H4 (cell line): ENCODE measurements at places on chromosomes 4 and X.

DNA sequence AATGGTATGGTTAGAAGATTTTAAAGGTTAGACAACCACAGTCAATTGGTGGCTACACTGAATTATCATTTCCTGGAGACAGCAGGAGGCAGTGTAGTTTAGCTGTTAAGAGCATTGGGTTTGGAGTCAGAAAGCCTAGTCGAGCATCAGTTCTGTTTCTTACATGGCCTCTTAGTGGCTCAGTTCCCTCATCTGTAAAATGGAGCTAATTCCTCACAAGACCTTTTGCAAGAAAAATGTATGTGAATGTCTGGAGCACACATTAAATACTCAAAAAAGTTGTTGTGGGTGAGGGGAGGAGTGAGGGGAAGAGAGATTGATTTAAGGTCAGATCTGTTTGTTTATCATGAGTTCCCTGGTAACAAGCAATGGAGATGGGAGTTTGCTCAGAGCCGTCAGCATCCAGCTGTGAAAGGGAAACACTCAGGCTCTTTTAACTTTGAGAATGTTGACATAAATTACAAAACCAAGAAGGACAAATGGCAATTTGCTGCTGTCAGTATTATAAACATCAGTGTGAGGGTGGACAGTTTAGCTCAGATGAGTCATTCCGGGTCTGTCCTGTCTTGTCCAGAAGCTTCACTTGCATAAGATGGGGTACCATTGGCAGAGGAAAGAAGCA is 98.2 kb upstream of the PGRMC2 start:
- DNase-seq, result peak; percentile 68

- peak; percentile 1 for DNase-seq
Observed at GRCh38 chrX:47169726-47170515, 23.7 kb upstream of the UBA1 start.

GRCh38 chr4:1168191-1169101 is 3.9 kb downstream of the SPON2 start:
- DNase-seq, result no peak

DNA sequence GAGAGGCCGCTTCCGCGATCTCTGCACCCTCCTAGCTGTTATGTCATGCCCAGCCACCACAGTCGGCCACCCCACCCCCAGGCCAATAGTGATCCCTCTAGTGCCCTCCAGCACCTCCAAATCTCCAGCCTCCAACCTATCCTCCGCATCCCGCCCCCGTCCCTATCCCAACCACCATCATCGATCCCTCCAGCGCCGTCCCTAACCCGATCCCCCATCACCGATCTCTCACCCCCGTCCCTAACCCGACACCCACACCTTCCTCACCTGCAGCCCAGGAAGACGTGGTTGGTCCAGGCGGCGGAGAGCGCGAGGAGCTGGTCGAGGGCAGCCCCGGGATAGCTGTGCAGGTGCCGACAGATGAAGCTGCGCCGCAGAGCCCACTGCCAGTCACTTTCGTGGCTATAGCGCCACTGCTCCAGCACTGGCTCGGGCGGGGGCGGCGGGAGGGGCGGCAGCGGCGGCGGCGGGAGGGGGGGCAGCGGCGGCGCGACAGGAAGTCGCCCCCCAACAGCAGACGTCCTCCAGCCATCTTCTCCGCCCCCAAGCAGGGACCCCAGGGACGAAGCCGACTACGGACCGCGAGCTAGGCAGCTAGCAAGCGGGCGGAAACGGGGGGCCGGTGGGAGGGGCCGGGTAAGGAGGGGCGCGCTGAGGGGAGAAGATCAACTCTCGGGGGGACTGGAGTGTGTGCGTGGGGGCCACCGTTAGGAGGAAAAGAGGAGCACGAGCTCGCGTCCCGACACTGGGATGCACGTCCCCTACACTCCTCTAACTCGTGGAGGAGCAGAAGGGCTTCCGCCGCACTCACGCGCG is 552 bp downstream of the NKRF start:
- DNase-seq, result no peak

DNA sequence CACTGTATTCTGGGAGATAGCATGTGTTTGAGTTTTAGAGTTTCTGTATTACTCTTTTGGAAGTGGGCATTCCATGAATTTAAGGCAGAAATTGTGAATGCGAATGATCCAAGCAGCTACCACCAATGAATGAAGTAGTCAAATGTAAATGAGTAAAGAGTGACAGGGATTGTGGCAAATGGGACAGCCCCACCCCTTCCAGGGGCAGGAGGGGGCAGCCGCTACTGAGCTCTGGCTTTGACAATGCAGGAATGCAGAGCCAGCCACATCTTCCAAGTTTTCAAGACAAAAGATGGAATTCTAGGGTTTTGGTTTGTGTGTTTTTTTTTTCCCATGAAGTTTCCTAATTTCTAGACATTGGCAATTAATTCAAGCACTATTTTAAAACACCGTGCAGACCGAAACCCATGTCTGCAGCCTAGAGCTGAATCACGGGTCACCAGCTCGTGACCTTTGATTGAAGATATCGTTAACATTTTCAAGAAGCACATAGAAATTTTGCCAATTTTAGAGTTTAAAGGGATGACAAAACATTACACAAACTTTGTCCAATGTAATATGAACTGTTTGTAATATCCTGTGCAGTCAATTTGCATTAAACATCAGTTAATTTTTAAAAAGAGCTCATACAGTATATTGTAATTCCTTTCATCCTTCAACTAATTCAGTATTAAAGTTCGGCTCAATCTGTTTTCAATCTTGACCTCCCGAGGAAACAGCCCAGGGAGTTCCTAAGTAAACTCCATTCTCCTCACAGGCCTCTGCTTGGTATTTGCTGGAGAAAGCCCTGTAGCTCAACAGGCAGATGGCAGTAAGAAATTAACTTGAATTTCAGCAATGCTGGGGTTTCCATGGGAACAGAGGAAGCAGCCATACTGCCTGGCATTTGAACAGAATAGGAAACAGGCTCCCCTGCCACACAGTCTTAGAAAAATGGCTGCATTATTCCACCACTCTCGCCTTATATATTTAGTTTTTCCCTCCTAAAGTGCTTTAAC is 83.4 kb downstream of the UCHL1 start:
- DNase-seq, result peak; percentile 45

DNA sequence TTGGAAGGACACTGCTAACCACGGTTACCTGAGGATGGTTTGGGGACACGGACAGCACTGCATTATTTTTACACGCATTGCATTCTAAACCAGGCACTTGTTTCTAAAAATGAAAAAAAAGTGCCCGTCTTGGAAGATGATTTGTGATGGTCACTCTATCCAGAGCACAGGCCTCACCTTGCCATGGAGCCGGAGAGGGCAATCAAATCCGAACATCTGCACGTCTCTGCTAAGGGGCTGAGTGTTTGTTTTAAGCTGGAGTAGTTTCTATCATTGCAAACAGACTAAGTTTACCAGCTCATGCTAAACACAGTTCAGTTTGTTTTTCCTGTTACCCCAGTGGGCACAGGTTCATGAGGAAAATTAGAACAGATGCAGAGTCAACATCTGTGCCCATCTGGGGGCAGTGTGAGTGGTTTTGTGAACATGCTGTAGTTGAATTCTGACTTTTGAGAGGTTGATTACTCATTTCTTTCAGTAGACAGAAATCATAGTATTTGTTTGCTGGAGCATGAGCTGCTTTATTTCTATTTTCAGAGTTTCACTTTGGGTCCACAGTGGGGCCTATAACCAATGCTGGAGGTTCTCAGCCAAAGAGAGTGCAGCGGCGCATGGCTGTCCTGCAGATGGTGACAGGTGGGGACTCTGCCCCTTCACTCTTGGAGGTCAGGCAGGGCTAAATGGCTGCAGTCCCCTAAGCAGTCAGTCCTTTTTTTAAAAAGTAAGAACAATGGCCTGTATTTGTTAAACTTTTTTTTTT is 65.4 kb upstream of the ENPP6 start:
- DNase-seq, result no peak

DNA sequence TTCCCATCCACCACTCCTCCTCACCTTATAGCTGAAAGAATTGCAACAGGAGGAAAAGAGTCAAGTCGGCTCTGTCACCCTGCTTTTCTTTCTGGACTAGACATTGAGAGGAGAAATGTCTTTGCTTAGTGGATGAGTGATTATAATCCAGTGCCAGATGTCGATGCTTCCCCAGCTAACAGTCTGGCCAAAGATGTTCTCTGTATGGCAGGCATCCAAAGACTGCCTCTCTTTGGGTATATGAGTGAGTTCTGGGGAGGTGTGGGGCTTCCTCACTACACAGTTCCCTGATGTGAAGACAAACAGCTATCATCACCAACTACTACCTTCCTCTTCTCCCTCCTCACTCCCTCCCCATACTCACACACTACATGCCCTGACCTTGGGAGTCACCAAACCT is 90.9 kb downstream of the COMMD8 start:
- DNase-seq, result no peak

- no peak for DNase-seq
Observed at GRCh38 chr4:164616961-164617360, 137.0 kb upstream of the SMIM31 start.

DNA sequence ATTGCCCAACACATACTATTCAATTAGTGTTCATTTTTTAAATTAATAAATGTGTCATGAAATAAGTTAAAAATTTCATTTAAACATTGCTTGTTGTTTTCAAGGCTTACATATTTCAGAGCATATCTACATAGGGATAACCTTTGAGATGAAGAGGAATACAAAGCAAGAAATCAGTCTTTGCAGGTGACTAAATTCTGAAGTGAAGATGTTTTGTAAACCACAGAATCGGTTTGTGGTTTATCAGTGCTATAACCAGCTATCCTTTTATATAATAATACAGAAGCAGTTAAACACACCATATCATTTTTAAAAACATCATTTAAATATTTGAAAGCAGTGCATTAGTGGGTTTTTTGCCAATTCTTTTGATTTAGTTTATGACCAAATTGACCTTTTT is 26.9 kb downstream of the FAM241A start:
- no peak for DNase-seq

DNA sequence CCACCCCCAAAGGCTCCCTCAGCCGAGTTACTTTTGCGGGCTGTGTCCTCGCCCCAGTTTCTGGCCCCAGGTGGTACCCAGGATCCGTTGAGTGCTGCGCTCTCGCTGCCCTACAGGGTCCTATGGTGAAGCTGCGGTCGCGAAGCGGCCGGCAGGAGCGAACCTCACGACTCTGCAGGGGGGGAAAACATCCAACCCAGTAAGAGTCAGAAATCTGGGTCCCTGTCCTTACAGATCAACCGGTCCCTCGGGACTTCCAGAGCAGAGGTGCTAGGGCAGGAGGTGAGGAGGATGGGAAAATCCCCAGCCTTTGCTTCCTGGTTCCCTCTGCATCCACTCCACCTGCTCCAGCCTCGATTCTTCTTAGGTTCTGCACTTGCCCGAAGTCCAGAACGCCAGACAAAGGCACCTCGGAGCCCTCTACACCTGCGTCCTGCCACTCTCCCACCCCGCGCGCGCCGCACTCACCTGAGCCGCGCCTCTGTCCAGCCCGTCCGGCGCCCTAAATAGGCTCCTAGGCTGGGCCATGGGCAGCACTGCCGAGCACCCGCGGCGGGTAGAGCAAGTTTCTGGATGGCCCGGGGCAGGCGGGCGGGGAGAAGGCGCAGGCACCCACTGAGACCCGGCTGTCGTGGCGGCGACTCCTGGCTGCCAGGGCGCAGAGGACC is at the start of gene HS3ST1:
TSS of gene HS3ST1 (minus strand) at position 664 of the 668 bp plus-strand sequence. CDS start 28,889 bp downstream, outside the sequence.
- no peak for DNase-seq

DNA sequence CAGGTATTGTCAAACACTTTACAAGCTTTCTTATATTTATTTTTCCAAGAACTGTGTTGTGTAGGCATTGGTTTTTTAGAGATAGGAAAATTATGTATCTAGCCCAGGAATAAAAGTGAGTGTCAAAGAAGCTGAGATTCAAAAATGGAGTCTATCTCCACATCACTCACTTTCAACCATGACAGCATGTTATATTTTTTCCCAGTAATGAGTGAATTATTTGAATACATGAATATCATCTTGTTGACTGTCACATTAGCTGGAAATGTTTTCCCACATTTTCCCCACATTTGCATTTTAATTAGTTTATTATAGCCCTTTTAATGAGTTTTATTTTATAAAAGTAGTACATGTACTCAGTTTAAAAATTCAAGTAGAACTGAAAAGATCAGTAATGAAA is 693.7 kb downstream of the PCDH18 start:
- DNase-seq, result no peak

DNA sequence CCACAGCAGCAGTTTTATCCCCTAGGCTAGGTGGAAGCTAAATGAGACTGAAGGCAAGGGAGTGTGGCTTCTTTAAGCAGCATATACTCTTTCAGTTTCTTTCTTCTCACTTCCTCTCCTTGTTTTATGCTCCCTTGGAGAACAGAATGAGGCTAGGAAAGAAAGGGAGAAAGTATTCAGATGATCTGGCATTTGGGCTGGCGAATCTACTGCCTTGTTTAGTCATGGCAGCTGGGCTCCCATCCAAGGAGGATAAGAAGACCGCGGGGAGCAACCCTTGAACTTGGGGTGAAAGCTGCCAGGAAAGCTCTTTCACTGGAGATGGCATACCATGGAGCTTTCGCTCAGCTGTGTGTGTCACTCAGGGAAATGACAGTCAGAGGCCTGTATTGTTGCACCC is 72.1 kb downstream of the ARHGEF38 start:
- peak; percentile 53 for DNase-seq

DNA sequence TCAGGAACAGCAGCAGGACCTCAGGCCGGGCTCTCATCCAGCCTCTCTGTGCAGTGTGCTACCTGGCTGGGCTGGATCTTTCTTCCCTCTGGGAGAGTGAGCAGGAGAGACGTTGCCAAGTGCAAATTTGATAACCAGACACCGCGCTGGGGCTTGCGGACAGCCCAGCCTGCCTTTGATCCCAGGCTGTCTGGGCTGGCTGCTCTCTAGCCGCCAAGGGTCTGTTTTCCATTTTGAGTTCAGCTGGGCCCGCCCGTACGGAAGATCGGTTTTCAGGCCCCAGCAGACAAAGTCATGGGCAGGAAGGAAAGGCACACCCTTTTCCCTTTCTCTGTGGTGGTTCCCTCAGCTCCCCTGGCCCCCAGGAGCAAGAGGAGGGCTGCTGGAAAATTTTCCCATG is 90.2 kb downstream of the CPZ start:
- DNase-seq, result no peak

DNA sequence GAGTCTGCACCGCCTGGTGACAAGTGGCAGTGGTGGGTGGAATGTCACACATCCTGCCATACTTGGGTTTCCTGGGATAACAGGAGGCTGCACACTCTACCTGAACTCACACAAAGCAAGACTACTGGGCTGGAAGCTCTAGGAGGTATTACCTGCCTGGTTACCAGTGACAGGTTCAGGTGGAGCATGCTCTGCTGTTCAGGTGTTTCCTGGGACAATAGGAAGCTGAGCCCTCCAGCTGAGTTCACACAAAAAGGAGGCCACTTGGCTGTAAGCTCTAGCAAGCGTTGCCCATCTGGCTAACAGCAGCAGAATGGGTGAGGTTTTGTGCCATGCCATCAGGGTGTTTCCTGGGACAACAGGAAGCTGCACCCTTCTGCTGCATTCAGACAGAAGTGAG is 17.4 kb upstream of the UGT2B7 start:
- DNase-seq, result no peak

DNA sequence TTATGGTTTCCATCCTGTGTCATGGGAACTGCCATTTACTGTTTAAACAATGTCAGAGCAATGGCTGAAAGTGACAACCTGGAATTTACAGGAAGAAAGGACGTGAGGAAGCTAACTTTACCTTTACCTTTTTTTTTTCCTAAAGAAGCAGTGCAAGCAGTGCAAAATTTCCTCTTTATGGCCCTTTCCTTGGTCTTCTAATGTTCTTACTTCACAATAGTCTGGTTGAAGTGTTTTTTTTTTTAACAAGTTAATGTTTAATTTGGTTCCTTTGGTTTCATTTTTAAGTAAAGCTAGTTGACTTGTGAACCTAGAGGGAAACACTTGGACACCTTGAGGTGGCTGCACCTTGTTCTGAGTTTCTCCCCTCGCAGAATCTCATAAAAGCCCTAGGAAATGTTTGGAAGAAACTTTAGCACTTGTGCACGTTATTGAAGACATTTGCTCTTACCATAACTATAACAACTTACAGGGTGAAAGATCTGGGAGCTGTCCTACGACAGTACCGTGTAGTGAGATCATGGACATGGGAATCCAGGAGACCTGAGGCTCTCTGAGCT is 1.8 kb downstream of the SGMS2 start:
- no peak for DNase-seq
